ENCODE measurements at places on chromosomes 5 and 9.

GRCh38 chr5:134071614-134072207 is 42.8 kb upstream of the TCF7 start:
- no peak for DNase-seq

- DNase-seq: no peak
Observed at GRCh38 chr9:117681888-117682287, 22.3 kb upstream of the TLR4 start.

- DNase-seq: peak; percentile 45
Observed at GRCh38 chr5:113265190-113265589, 169.6 kb downstream of the TSSK1B start.

GRCh38 chr5:80190960-80191359 is 64.9 kb downstream of the SERINC5 start:
- DNase-seq: no peak

- DNase-seq: peak; percentile 34
Observed at GRCh38 chr9:118570066-118570465, 799.2 kb downstream of the BRINP1 start.
